ENCODE measurements at places on chromosomes 5 and 9.

GRCh38 chr9:127495884-127496555 is 44.7 kb downstream of the LRSAM1 start:
- no peak for DNase-seq

- DNase-seq, result no peak
Measured at GRCh38 chr9:35695943-35696401, 6.2 kb upstream of the TPM2 start.

DNA sequence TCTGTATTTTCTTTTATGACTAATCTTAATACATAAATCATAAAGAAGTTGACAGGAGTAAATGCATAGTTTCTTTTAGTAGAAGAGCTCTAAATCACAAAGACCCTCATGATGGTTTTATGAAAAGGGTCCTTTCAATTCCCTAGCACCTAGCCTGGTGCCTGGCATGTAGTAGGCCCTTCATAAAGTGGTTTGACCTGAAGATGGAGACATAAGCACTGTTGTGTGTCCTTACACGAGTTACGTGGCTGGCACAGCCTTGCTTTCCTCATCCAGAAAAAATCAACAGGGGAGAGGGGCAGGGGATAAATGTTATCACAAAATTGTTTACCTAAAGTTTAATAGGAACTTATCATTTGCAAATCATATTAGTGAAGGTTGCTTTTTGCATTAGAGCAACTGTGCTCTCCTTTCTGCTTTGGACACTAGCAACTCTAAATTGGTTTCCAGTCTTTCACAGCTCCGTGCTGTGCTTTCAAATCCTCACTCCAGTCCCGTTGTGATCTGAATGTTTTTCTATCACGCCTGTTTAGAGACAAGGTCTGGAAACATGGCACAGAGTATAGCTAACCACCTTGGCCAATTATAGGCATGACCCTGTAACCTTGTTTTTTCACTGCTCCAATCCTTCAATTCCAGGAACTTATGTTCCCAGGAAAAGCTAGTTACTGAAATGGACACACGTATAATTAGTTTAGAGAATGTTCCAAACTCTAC is 55.7 kb downstream of the ARL15 start:
- no peak for DNase-seq

DNA sequence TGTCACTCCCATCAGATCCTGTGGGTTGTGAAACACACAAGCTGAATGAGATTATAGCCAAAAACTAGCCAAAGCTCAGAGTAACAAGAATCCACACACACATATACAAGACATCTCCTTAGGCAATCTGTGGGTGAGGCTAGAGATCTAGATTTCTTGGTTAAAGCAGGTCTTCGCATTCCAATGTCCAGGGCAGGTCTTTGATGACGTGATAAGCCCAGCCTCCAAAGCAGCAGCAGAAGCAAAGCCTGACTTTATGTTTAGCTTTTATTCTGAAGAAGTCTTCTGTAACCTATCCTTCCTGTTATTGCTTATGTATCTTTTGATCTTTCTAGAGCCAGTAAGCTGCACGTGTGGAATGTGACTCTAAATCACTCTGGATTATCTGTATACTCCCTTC is 199.1 kb upstream of the SLC30A5 start:
- DNase-seq, result no peak

DNA sequence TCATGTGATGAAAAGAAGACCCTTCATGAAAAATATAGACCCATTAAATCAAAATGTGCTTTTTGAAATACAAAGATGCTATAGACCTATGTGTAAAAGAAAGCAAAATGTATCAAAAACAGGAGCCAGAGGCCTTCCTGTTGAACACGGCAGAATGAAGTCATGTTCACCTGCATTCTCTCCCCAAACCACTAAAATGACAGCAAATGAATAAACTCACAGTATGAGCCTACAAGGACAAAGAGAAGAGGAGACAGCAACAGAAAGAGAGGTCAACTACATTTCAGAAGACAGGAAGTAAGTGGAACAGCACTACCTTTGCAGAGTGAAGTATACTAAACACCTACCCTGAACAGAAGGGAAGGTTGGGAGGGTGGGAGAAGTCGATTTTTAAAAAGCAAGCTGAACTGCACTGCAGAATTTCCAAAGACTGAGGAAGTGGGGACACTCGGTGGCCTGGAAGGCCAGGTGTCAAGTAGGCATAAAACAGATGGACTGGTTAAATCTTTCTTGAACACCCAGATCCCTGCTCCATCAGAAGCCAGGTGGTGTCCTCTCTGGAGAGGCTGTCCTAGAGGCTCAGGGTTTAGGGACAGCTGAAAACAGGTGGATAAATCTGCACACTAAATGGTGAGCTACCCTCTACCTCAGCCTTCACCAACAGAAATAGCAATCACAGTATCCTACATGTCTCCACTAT is 48.9 kb downstream of the MED27 start:
- peak; percentile 14 for DNase-seq

All from NCI-H748 treated with DMSO at 0.1 percent for 48 hours (cell line).